ENCODE measurements at places on chromosomes 11 and 22.

DNA sequence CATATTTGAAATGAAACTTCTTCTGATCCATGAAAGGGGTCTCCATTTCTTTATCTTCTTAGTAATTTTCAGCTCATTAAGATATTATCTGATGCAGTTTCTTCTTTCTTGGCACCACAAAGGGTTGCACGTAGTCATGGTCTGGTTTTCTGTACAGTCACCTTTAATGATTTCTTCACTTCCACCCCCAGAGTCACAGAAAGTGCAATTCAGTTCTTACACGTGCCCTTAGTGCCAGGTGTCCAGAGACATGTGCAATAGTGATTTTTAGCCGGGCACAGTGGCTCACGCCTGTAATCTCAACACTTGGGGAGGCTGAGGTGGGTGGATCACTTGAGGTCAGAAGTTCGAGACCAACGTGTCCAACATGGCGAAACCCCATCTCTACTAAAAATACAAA, 202.8 kb upstream of the MTNR1B start:
- DNase-seq: no peak

DNA sequence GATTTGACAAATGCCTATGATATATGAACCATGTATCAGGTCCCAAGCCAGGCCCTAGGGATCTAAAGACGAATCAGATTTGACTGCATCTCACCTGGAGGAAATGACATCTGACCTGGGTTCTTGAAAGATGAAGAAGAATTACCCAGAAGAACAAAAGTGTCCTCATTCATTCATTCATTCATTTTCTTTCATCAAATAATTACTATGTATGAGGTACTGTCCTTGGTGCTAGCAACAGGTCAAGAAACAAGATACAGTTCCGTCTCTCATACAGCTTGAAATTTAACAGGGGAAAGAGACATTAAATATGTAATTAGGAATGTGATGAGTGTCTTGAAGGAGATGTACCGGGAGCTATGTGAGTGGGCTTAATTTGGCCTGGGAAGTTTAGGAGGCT, 1.8 kb upstream of the APBB1 start:
- no peak for DNase-seq

- no peak for DNase-seq
Observed at GRCh38 chr11:109553284-109553683, 131.3 kb downstream of the C11orf87 start.

- DNase-seq: no peak
Observed at GRCh38 chr11:92122561-92122960, 102.1 kb upstream of the FAT3 start.

- DNase-seq: no peak
Observed at GRCh38 chr11:22626573-22627239, 1.1 kb upstream of the FANCF start.

GRCh38 chr22:24170188-24170587, 11.1 kb upstream of the SUSD2 start:
- no peak for DNase-seq
